Right hindlimb (tissue), 1 donor: ENCODE measurements at places on chromosomes 7 and 10.
A peak's percentile ranks its signal among the peaks of the same experiment; 100 is the strongest.

DNA sequence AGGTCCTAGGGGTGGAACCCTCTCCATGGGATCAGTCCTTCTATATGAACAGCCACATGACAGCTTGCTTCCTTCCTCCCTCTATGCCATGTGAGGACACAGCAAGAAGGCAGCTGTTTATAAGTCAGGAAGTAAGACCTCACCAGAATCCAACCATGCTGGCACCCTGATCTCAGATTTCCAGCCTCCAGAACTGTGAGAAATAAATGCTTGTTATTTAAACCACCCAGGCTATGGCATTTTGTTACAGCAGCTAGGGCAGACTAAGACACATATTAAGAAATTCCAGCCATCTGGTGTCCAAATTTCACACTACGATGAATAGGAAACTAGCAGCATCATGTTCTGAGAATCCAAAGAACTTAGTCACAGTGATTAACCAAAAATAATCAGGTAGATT, 140.1 kb downstream of the ZFAND4 start:
- no peak for DNase-seq

DNA sequence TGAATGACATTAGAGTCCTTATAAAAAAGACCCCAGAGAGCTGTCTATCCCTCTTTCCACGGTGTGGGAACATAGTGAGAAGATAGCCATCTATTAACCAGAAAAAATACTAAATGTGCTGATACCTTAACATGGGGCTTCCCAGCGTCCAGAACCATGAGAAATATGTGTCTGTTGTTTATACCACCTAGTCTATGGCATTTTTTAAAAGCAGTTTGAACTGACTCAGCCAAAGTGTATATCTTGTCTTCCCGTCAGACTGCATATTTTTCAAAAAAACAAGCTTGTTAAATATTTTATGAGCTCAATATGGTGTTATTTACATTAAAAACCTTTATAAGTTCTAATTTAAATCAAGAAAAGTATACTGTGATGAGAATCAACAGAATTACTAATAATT, 255.3 kb downstream of the HGF start:
- DNase-seq: no peak

DNA sequence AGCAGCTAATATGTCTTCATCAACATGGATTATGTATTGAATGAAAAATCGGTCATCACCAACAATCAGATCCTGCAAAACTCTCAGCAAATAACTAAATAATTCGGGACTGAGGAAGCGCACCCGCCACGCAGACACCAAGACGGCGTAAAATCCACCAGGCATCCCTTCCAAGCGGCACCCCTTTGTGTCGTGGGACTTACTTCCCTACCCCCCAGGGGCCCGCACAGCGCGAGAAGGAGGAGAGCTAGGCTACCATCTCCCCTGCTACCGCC, 721 bp downstream of the ARL3 start:
- DNase-seq: no peak

- peak; percentile 73 for DNase-seq
These were observed 300.5 kb upstream of the ZMIZ1 start for GRCh38 chr10:78768041-78768835.

GRCh38 chr10:47222461-47222860, 77.5 kb upstream of the GDF10 start:
- DNase-seq: no peak

DNA sequence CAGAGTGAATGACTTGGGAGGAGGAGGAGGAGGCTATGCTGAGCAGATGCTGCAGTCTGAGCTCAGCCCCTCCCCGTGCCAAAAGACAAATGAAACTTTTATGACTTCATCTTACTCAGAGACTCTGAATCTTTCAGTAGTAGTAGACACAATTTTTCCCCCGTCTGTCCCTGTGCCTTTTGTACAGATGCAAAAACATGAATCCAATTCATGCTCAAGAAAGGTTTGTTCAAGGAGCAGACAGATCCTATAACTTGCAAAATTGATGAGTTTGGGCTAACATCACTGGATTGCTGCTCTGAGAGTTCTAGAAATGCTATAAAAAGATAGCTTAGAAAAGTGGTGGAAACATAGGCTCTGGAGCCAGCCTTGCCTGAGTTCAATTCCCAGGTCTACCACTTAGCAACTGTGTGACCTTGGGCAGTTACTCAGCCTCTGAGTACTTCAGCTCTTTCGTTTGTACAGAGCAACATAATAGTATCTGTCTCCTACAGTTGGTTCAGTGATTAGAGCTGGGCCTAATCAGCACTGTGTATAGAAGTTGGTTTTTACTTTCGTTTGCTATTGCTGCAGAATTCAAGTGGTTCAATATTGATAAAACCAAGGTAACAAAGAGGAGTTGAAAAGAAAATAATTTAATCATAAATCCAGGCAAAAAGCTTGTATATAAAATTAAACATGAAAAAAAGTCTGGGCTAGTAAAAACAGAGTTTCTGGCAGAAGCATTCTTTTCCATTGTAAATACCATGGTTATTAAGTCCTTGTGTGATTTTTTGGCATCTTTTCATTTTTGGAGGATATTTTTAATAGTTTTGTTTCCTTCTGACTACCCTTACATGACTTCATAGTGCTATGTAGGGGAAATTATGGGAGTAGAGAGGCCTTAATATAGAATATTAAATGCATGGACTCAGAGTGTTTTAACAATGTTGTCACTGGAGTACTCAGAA, 174.2 kb upstream of the ZNF32 start:
- DNase-seq: no peak

DNA sequence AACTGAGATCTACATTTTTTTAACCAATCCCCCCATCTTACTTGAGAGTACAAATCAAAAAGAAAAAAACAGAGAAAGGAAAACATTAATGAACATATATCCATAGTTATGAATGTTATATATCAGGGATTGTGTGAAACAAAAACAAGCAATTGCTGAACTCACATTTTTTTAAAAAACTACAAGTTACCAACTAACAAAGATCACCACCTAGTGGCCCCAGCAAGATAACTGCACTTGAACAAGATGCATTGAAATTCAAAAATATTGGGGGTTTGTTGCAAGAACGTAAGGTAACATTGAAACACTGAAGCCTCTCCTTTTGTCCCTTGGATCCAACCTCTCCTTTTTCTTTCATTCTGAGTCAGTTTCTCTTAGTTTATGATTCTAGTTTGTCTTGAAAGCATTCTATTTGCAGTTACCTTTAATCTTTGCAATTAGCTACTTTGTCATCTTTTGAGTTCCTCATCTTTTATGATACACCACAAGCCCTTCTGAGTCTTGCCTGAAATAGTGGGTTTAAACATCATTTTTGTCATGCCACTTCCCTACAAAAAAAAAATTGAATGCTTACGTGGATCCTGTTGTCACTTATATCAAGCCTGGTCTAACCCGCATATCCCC, 87.3 kb upstream of the TES start:
- peak; percentile 20 for DNase-seq

- peak; percentile 13 for DNase-seq
These were observed 496.9 kb upstream of the ZMIZ1 start for GRCh38 chr10:78571891-78572290.

DNA sequence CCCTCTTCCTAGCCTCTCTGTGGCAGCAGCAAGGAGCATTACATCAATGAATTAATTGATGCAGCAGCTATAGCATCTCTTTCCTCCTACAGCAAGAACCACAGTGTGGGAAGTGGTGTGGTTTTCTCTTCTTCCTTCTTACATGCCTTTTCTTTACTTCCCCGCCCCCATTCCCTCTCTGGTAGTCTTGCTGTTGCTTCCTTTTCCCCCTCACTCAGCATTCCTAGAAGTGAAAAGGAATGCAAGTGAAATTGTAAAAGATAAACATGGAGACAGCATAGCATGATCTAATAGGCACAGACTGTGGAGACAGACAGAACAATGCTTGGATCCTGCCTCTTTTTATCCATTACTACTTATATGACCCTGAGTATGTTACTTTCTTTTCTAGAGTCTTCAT, 370.5 kb upstream of the BMPER start:
- DNase-seq: no peak

DNA sequence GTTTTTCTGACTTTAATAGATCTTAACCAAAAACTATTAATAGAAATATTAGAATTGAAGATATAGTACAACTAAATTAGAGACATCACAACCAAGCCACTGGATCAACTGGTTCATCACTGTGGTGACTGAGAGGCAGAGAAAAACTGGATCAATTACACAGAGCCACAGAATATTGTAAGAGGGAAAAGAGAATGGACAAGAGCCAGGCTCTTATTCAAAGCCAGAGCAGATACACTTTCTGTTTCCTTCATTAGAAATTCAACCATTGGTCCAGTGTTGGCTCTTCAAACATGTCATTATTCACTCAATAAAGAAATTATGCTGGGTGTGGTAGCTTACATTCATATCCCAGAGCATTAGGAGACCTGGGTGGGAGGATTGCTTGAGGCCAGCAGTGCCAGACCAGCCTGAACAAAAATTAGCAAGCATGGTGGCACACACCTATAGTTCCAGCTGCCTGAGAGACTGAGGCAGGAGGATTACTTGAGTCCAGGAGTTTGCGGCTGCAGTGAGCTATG, 295.1 kb downstream of the NEBL start:
- no peak for DNase-seq

GRCh38 chr7:45131891-45132290, 20.4 kb upstream of the TBRG4 start:
- DNase-seq: no peak

GRCh38 chr7:78224923-78225322, 426.4 kb downstream of the PHTF2 start:
- DNase-seq: no peak

DNA sequence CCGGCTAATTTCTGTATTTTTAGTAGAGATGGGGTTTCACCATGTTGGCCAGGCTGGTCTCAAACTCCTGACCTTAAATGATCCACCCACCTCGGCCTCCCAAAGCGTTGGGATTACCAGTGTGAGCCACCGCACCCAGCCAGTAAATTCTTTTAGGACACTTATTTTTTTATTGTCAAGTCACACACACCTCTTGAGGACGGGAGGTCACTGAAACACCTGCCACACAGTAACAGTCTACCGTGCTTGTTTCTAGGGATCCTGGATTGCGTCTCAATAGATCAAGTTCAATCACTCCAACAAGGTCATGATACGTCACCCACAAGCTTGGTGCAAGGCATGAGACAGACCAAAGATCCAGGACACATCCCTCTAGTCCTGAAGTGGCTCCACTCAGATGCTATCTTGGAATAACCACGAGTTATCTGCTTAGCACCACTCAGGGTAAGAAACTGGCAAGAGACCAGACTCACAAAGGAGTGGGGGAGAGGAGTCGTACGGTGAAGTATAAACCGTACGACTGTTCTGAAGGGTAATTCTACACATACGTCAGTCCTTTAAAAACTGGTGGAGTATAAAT, 58.9 kb upstream of the NCAPG2 start:
- no peak for DNase-seq

GRCh38 chr7:35004531-35005095, 32.7 kb downstream of the DPY19L1 start:
- DNase-seq: no peak

DNA sequence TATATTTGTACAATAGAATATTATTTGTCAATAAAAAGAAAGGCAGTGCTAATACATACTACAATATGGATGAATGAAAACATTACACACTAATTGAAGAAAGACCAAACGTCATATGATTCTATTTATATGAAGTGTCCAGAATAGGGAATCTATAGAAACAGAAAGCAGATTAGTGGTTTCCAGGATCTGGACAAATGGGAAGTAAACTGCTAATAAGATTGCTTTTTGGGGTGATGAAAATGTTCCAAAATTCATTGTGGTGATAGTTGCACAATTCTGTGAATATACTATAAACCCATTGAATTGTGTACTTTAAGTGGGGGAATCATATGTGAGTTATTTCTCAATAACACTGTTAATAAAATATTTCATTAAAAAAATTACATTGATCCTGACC, 78.2 kb upstream of the IFRD1 start:
- DNase-seq: no peak

GRCh38 chr7:84245835-84246234, 51.2 kb upstream of the SEMA3A start:
- no peak for DNase-seq

DNA sequence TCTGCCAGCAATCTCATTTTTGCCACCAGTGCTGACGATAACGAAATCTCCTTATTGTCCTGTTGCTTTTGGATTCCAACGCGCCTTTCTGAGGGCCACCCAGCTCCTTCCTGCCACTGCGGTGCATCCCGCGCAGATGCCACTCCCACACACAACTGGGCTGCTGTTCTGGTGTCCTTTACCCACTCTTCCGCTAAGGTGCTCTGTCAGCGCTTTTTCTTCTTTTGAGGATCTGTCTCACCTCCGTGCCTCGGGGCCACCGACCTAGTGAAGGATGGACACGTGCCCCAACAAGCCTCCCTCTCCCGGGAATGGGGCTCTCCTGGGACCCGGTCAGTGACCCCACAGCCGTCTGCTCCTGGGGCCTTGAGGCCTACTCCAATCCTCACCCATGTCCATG, 314.3 kb upstream of the COBL start:
- DNase-seq: no peak

DNA sequence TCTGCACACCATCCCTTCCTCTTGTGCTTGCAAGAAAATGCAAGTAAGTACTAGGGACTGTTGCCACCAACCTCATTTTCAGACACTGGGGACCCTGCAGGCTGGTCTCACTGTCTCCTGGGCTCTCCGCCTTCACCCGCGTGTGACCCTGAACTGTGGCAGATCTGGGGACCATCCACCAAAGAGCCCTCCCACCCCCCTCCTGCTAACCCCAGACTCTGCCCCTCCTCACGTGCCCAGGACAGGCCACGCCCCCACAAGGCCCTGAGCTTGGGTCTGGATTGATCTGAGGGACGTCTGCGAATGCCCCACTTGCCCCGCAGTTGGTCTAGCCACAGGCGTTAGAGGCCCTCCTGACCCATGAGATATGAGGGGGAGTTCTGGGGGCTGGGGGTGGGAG, 8.1 kb downstream of the CNPY1 start:
- no peak for DNase-seq

- DNase-seq: no peak
These were observed 9.4 kb upstream of the PPP2R2D start for GRCh38 chr10:131891196-131891928.

DNA sequence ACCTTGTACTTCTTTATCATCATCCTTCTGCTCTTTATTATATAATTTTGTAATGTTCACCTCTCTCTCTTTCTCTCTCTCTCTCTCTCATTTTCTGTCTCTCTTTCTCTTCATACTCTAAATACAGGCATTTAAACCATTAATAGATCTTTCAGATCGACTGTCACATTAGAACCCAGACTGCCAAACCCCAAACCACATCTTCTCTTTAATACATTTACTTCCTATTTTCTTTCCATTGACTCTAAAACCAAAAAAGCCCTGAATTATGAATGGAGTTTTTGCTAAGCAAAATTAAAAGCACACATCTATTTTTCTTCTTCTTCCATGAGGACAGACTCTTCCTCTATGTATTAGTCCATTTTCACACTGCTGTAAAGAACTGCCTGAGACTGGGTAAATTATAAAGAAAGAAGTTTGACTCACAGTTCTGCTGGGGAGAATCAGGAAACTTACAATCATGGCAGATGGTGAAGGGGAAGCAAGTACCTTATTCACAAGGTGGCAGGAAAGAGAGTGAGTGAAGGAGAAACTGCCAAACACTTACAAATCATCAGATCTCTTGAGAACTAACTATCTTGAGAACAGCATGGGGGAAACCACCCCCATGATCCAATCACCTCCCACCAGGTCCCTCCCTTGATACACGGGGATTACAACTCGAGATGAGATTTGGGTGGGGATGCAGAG, 272.7 kb upstream of the MGMT start:
- DNase-seq: no peak
